ENCODE measurements at places on chromosomes 1 and 21.

DNA sequence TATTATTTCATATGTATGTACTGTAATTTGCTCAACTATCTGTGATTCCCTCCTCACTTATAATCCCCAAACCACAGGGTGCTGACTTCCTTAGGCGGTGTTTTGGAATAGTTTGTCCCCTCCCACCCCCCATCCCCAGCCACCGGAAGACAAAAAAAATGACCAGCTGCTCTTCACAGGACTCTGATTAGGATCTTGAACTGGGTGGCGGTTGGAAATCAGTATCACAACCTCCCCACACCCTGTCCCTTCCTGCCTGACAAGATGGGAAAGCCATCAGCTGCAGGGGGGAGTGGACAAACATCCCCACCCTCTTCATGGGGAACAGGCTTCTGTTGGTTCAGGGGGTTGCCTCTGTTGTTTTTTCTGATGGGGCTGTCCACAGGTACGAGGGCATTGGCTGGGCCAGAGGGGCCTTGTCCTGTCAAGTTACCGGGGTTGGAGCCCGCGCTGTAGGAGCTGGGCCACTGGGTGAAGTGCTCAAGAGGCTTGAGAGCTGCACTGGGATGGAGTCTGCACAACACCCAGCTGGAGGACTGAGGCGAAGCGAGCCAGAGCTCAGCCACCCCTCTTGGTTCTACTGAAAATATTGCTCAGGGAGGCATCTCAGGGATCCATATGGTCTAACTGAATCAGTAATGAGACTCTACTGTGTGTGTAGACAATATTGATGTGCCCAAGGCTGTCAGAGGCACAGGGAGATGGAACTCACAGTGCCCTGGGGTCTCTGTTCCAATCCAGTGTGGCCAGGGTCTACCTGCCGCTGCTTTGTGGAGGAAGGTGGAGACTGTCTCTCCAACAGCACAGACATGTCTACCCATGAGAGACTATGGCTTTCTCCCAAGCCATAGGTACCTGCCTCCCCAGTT is 28.2 kb downstream of the NAV1 start:
- DNase-seq, result no peak

- DNase-seq, result no peak
Measured at GRCh38 chr1:64111787-64112186, 91.6 kb upstream of the UBE2U start.

- DNase-seq, result no peak
Measured at GRCh38 chr1:214330222-214330621, 49.3 kb downstream of the SMYD2 start.

- no peak for DNase-seq
Measured at GRCh38 chr1:211495584-211495983, 3.6 kb upstream of the RD3 start.

DNA sequence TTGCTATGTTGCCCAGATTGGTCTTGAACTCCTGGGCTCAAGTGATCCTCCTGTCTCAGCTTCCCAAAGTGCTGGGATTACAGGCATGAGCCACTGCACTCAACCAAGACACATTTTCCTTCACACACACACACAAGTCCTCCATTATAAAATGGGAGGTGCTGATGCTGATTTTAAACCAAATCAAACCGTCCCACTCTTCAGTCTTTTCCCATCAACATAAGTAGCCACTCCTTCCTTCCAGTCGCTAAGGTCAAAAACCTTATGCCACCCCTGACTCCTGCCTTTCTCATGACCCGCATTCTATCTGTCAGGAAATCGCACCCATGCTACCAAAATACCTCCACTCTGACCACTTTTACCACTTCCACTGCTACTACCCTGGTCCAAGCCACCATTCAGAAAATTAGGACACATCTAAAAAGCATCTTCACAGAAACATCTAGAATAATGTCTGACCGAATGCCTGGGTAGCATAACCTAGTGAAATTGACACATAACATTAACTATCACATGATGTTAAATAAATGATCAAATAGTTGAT is 28.0 kb upstream of the IFNGR2 start:
- DNase-seq, result no peak

- peak; percentile 52 for DNase-seq
Measured at GRCh38 chr1:17919525-17920439, 164.6 kb downstream of the ACTL8 start.

DNA sequence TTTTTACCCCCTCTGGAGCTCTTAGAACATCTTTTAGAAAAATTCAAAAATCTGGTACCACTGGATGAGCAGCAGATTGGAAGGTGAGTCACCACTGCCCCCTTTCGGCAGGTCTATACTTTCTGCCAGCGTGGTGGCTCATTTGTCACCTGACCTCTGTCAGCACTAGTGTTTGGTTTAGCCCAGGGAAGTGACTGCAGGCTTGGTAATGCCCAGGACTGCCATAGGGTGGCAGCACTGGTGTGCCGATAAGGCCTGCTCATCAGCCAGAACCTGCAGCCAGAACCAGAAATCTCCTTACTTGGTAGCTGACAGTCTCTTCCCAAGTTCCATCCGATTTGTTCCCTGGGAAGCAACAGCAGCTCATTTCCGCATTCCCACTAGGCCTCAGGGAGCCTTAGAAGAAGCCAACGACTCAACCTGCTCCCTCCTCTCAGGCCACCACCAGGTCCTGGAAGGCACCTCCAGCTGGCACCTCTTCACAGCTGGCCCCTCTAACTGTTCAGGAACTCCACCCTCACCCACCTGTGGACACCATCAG is 6.8 kb downstream of the SMIM12 start:
- DNase-seq, result peak; percentile 55

DNA sequence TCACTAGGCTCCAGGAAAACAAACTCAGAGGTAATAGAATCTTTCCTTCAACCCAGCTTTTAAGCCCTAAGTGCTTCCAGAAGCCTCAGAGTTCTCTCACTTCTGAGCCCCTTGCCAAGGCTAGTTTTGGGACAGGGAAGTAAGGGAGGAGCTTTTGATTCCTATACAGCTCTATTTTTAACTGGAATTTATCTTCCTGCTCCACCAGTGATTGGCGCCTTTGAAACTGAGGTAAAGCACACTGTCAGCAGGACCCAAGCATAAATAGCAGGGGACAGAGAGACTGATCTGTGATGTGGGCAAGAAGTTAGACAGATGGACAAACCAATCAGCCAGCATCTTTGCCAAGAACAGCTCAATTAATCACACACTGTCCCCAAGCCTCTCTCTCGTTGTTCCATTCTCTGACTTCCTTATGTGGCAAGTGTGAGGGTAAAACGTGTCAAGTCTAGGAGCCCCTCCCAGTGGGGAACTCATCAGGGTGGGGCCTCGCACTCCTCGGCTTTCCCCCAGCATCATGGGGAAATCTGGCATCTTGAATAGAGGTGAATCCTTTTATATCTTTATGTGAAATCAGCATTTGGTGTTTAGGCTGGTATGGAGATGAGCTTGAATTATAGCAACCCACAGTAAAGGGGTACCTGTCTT is 40.2 kb upstream of the MPZL1 start:
- DNase-seq, result peak; percentile 74

- DNase-seq, result no peak
Measured at GRCh38 chr1:86950712-86951419, 36.4 kb downstream of the HS2ST1 start.

GRCh38 chr1:3403011-3403345 is 51.5 kb upstream of the ARHGEF16 start:
- DNase-seq, result no peak

GRCh38 chr1:165339164-165339563 is 17.4 kb downstream of the LMX1A start:
- no peak for DNase-seq

- DNase-seq, result no peak
Measured at GRCh38 chr21:44760376-44760775, 41.2 kb downstream of the UBE2G2 start.

DNA sequence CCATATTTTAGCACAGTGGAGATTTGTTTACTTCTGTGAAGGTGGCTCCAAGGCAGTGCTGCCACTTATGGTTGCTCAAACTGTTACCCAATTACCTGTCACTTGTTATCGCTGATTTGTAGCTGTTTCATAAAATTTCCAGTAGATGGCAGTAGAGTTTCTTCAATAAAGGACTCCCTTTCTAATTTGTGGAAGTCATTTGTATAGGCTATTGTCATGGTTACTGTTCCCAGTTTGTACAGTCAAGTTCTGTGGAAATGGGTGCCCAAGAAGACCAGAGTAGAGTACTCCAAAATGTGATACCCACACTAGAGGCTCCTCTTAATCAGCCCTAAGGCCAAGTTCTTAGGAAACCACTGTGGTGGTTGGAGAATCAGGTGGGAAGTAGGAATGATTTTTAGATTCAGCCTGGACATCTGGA is 186.1 kb downstream of the CLEC20A start:
- peak; percentile 24 for DNase-seq

DNA sequence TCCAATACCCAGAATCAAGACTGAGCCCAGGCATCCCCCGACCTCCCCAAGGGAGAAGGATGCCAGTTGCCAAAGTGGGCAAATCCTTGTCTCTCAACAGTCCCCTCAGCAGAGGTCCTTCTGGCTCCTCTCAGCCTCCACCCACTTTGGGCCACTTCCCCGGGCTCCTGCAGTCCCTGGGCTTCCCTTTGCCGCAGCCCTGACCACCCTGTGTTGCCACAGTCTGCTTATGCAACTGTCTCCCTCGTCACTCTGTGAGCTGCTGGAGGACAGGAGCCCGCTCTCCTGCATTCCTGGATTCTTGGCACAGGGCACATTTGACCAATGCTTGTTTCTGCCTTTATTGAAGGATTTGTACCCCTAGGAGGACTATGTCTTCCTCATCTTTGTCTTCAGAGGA is 2.9 kb upstream of the LRP8 start:
- DNase-seq, result no peak

DNA sequence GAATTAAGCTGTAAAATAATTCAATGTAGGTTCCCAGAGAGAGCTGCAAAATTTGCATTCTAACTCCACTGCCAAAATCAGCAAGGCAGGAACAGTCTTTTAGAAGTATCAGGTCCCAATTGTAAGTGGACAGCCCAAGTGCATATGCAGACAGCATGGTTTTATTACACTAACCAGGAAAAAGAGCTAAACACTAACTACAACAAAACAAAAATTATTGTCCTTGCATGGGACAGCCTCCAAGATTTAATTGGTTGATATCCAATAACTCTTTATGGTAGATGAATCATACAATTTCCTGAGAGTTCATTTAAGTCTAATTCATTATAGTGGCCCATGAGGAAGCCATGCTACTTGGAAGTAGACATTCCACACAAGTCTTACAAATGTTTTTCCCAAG is 154.3 kb upstream of the ZNF648 start:
- peak; percentile 47 for DNase-seq

DNA sequence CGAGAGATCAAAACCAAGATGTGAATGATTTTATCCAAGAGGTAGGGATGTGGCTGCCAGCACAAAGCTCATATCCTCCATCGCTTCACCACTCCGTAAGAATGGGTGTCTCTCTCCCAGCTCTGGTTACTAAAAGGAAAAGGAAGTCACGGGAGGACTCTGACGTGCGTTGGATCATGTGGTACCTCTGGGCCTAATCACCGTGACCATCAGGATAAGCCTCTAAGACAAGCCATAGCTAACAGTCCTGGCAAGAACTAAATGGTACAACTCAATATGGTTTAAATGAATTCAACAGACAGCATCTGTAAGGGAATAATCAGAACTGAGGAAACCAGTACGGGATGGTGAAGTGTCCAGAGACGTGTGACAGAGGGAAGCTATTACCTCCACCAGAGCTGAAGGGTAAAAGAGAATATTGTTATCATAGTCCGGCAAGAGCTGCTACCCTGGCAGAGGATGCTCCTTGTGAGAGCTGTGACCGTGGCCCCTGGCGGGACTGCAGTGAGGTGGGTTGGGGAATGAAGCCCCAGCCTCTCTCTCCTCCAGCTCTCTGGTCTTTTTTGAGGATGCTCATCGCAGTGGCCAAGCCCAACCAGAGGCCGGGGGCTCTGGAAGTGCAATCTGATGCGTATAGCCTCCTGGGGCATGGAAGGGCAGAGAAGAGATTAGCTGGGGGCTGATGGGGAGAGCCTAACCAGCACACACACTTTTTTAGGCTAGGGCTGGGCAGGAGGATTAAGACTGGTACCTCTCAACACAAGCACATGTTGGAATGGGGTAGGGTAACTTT is 54.2 kb downstream of the KIAA1614 start:
- no peak for DNase-seq

- DNase-seq, result no peak
Measured at GRCh38 chr21:26060335-26061115, 110.0 kb downstream of the APP start.

- DNase-seq, result no peak
Measured at GRCh38 chr1:156419854-156420204, 50.8 kb downstream of the RHBG start.

DNA sequence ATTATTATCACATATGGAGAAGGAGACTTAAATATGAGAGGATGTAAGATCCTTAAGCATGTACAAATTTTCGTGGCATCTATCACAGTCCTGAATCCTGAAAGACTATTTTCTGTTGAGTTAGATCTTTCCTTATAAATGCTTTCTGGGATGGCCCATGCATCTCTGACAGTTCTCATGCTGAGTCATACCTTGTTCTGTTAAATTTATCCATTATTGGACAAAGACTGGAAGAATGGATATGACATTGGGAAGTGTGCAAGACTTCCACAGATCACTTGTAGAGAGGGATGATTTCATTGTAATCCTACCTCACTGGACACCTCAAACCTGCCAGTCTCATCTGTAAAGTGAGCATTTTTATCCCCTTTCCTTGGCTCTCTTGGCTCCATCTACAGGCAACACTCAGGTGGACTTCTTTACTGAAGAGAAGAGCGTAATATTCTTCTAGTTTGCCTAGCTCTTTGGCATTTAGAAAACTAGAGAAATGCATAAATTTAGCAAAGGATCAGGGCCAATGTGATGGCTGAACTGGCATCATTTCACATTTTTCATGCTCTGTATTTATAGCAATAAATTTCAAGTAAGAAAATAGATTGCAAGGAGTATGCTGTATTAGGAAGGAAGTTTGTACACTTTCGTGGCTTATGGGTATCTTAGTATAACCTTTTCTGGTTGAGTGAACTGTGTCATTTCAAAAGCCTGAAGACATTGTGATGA is 128.2 kb downstream of the NFIA start:
- no peak for DNase-seq

DNA sequence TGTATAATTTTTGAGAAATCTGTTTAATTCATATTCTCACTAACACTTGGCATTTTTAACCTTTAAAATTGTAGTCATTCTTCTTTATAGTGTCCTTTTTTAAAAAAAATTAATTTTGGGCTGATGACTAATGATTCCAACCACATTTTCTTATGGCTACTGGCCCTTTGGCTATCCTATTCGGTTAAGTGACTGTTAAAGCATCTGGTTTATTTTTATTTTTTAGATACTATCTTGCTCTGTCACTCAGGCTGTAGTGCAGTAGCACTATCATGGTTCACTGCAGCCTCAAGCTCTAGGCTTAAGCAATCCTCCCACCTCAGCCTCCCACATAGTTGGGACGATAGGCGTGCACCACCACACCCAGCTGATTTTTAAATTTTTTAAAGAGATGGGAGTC is 723.2 kb upstream of the CXADR start:
- no peak for DNase-seq

DNA sequence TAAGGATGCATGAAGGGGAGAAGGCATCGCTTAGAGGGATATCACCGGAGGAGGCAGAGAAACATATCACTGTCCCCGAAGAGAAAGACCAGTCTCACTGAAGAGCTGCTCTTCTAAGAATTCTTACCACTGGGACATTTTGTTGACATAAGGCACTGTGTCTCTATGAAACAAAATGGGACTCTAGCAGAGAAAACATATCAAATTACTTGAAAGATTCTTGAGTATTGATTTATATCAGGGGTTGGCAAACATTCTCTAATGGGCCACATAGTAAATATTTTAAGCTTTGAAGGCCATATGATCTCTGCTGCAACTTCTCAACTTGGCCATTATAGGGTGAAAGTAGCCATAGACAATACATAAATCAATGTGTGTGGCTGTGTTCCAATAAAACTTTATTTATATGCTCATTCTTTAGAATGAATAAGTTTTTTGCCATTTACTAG is 41.0 kb upstream of the GREM2 start:
- no peak for DNase-seq

GRCh38 chr1:1894354-1895059 is 3.6 kb upstream of the GNB1 start:
- no peak for DNase-seq

Data from hindlimb muscle (tissue), 1 donor.